ENCODE measurements at places on chromosomes 16 and 17. TPM values are rescaled to one million over a fixed set of nuclear protein-coding genes. Genes with fewer than 3 reads are reported as not detected.
A peak's percentile ranks its signal among the peaks of the same experiment; 100 is the strongest.

GRCh38 chr16:77822661-77823060, 34.3 kb downstream of the VAT1L start:
- H3K4me3 ChIP-seq: no peak overlapping the region
- no peaks in the 10 kb centered on the region for H3K4me1 ChIP-seq
- H3K27ac ChIP-seq: no peak overlapping the region
- no peaks in the 10 kb centered on the region for H3K36me3 ChIP-seq

Gene IRX5
- 23.8 TPM for total RNA-seq

- H3K27me3 ChIP-seq: no peaks in the 10 kb centered on the region
- peaks cover 36% of the 10 kb centered on the region for H3K4me1 ChIP-seq
- H3K36me3 ChIP-seq: peaks cover 26% of the 10 kb centered on the region
- no peak overlapping the region for H3K27ac ChIP-seq
- DNase-seq: no peak
- H3K4me3 ChIP-seq: no peak overlapping the region
Measured at GRCh38 chr17:64213995-64214811, 48.9 kb downstream of the TEX2 start.

- H3K27me3 ChIP-seq: no peaks in the 10 kb centered on the region
- H3K4me3 ChIP-seq: no peak overlapping the region
- H3K27ac ChIP-seq: no peak overlapping the region
- DNase-seq: no peak
- H3K36me3 ChIP-seq: peaks cover 90% of the 10 kb centered on the region
Measured at GRCh38 chr16:85072947-85073346, 39.3 kb downstream of the CIBAR2 start.

Gene MYO1D
- 58.0 TPM for total RNA-seq

- no peak for DNase-seq
- H3K36me3 ChIP-seq: peaks cover 47% of the 10 kb centered on the region
- H3K4me3 ChIP-seq: no peak overlapping the region
- no peaks in the 10 kb centered on the region for H3K4me1 ChIP-seq
Measured at GRCh38 chr17:37211136-37211535, 164.6 kb upstream of the C17orf78 start.

Gene TRAF7
- 61.9 TPM for total RNA-seq

GRCh38 chr16:58421059-58421458, 28.8 kb downstream of the GINS3 start:
- H3K27me3 ChIP-seq: no peaks in the 10 kb centered on the region
- no peak overlapping the region for H3K4me3 ChIP-seq
- no peak overlapping the region for H3K27ac ChIP-seq
- H3K4me1 ChIP-seq: peaks cover 3% of the 10 kb centered on the region
- H3K36me3 ChIP-seq: no peaks in the 10 kb centered on the region
- no peak for DNase-seq

GRCh38 chr17:80751070-80751945, 206.7 kb downstream of the RPTOR start:
- H3K4me3 ChIP-seq: no peak overlapping the region
- no peaks in the 10 kb centered on the region for H3K27me3 ChIP-seq
- no peaks in the 10 kb centered on the region for H3K4me1 ChIP-seq
- H3K27ac ChIP-seq: peak overlapping the region; percentile 65
- no peak for DNase-seq

GRCh38 chr16:9650284-9650683, 531.9 kb downstream of the GRIN2A start:
- H3K4me3 ChIP-seq: no peak overlapping the region
- no peak for DNase-seq
- no peaks in the 10 kb centered on the region for H3K4me1 ChIP-seq
- no peaks in the 10 kb centered on the region for H3K36me3 ChIP-seq
- H3K27ac ChIP-seq: no peak overlapping the region

DNA sequence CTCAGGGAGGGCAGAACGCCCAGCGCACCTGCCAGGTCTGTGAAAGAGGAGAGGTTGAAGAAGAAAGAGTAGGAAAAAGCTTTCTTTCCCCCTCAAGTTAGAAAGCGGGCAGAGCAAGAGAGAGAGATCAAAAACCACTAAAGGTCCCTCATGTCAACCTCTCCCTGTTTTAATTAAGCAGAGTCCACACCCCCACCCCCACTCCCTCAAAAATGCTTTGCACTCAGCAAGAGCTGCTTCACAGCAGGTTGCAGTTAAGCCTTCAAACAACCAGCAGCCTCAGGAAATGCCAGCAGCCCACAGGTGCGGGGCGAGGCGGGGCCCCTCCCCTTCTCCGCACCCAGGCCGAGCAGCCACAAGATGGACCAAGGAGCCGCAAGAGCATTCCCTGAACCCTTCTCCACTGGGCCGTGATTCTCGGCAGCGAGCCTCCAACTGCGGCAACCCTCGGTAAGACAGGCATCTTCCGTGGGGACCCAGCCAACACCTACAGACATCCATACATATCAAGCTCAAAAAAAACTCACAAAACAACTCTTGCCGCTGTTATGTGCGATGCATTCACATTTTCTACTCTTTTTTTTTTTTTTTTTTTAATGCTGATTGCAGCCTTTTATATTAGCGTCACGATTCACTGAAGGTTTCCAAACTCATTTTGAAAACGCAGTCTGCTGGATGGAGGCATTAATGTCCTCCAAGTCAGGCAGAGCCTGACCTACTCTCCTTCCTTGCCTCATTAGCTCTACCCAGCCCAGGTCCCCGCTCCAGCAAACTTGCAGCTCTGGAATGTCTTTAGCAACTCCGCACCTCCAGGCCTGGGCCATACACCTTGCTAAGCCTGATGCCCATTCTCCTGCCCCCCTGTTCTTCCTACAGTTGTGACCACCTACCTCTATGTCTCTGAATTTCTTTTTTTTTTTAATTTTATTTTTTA, 66.1 kb downstream of the AXIN2 start:
- no peak overlapping the region for H3K4me3 ChIP-seq
- H3K27me3 ChIP-seq: no peaks in the 10 kb centered on the region
- peak; percentile 61 for DNase-seq
- no peaks in the 10 kb centered on the region for H3K36me3 ChIP-seq
- peaks cover 5% of the 10 kb centered on the region for H3K4me1 ChIP-seq
- no peak overlapping the region for H3K27ac ChIP-seq

Gene NRN1L
- 1.7 TPM for total RNA-seq

GRCh38 chr17:27531469-27531961, 75.3 kb downstream of the KSR1 start:
- H3K27ac ChIP-seq: peak overlapping the region; percentile 82
- H3K27me3 ChIP-seq: no peaks in the 10 kb centered on the region
- peaks cover 88% of the 10 kb centered on the region for H3K4me1 ChIP-seq
- no peak for DNase-seq
- H3K36me3 ChIP-seq: no peaks in the 10 kb centered on the region

GRCh38 chr17:7515911-7516610, 31.9 kb downstream of the POLR2A start:
- peaks cover 10% of the 10 kb centered on the region for H3K4me1 ChIP-seq
- H3K27ac ChIP-seq: no peak overlapping the region
- peaks cover 35% of the 10 kb centered on the region for H3K36me3 ChIP-seq
- peak; percentile 58 for DNase-seq
- no peak overlapping the region for H3K4me3 ChIP-seq
- H3K27me3 ChIP-seq: no peaks in the 10 kb centered on the region

DNA sequence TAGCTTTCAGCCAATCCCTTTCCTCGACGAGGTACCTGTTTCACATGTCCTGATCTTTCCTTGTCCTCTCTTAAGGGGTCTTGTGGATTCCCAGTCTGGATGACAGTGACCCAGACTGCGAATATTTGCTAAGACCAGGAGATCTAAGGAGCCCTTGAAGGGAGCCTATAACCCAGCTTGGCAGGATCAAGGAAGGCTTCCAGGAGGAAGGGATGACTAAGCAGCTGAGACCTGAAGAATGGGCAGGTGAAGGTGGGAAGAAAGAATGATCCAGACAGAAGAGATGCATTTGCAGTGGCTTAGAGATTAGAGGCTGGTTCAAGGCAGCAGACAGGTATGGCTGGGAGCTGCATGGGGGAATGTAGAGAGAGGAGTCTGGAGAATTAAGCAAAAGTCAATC, 1.9 kb upstream of the PDK2 start:
- peaks cover 16% of the 10 kb centered on the region for H3K4me1 ChIP-seq
- no peak overlapping the region for H3K27ac ChIP-seq
- H3K4me3 ChIP-seq: no peak overlapping the region

DNA sequence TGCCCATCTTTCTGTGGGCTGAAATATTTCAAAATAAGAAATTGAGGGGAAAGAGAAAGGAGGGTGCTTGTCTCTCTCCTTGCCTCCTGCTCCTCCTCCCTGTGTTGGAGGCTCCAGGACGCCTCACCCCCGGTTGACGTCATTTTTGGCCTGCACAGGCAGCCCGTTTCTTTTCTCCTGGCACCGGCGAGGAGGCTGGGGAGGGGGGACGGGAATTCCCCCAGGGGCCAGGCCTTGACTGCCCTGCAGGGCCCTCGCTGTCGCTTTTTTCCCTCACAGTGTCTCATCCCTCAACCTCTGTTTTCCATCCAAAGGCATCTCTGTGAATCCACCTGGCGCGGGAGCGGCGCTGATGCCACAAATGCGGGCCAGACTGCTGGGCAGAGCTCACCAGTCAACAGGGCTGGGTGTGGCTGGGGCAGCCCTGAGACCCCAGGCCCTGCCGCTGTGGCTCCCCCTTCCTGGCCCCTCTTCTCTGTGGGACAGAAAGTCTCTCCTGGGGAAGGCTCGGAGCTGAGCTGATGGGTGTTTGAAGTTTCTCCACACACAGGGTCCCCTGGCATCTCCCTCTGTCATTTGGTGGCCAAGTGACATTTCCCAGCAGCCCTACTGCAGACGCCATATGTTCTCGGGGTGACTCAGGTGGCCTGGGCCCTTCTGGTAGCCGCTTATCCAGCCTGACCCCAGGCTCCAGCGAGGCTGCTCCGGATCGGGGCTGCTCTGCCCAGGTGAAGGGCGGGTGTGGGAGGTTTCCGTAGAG, 16.0 kb downstream of the CENPX start:
- H3K4me1 ChIP-seq: peaks cover 12% of the 10 kb centered on the region
- H3K36me3 ChIP-seq: peaks cover 4% of the 10 kb centered on the region
- H3K27me3 ChIP-seq: no peaks in the 10 kb centered on the region
- no peak for DNase-seq

GRCh38 chr16:29664091-29664921, 1.3 kb downstream of the SPN start:
- H3K27me3 ChIP-seq: no peaks in the 10 kb centered on the region
- peak overlapping the region; percentile 59 for H3K4me3 ChIP-seq
- peaks cover 16% of the 10 kb centered on the region for H3K4me1 ChIP-seq
- peak overlapping the region; percentile 46 for H3K27ac ChIP-seq
- H3K36me3 ChIP-seq: no peaks in the 10 kb centered on the region

Gene CORO6
- total RNA-seq: 6.6 TPM

Gene DPEP2
- total RNA-seq: 29.5 TPM

- H3K36me3 ChIP-seq: no peaks in the 10 kb centered on the region
- H3K27ac ChIP-seq: no peak overlapping the region
- peaks cover 17% of the 10 kb centered on the region for H3K27me3 ChIP-seq
- DNase-seq: no peak
- no peak overlapping the region for H3K4me3 ChIP-seq
Measured at GRCh38 chr17:49859991-49860953, 12.4 kb upstream of the TAC4 start.

DNA sequence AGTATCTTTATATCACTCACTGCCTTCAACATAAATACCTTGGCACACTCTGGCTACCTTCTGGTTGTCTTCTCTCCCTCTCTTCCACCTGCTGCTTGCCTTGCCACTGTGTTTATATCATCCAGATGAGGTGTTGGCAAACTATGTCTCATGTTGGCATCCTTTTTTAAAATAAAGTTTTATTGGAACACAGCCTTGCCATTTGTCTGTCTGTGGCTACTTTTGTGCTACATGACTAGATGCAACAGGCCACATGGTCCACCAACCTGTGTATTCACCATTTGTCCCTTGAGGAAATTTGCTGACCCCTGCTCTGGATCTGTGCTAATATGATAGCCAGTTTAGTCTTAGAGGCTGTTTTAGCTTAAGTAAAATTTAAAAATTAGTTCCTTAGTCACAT, 36.8 kb downstream of the NSRP1 start:
- H3K27me3 ChIP-seq: no peaks in the 10 kb centered on the region
- no peaks in the 10 kb centered on the region for H3K4me1 ChIP-seq
- H3K36me3 ChIP-seq: peaks cover 11% of the 10 kb centered on the region

GRCh38 chr17:56638591-56639051, 45.1 kb downstream of the NOG start:
- peaks cover 9% of the 10 kb centered on the region for H3K27me3 ChIP-seq
- H3K4me3 ChIP-seq: no peak overlapping the region
- DNase-seq: no peak

- H3K4me1 ChIP-seq: peaks cover 67% of the 10 kb centered on the region
- H3K4me3 ChIP-seq: no peak overlapping the region
- peaks cover 23% of the 10 kb centered on the region for H3K36me3 ChIP-seq
- peak overlapping the region; percentile 60 for H3K27ac ChIP-seq
- DNase-seq: no peak
Measured at GRCh38 chr16:81612351-81613163, 166.5 kb upstream of the PLCG2 start.

- no peak overlapping the region for H3K4me3 ChIP-seq
- peaks cover 27% of the 10 kb centered on the region for H3K4me1 ChIP-seq
- H3K36me3 ChIP-seq: no peaks in the 10 kb centered on the region
- no peaks in the 10 kb centered on the region for H3K27me3 ChIP-seq
- no peak for DNase-seq
- H3K27ac ChIP-seq: peak overlapping the region; percentile 33
Measured at GRCh38 chr17:75553295-75554110, 28.0 kb downstream of the LLGL2 start.

DNA sequence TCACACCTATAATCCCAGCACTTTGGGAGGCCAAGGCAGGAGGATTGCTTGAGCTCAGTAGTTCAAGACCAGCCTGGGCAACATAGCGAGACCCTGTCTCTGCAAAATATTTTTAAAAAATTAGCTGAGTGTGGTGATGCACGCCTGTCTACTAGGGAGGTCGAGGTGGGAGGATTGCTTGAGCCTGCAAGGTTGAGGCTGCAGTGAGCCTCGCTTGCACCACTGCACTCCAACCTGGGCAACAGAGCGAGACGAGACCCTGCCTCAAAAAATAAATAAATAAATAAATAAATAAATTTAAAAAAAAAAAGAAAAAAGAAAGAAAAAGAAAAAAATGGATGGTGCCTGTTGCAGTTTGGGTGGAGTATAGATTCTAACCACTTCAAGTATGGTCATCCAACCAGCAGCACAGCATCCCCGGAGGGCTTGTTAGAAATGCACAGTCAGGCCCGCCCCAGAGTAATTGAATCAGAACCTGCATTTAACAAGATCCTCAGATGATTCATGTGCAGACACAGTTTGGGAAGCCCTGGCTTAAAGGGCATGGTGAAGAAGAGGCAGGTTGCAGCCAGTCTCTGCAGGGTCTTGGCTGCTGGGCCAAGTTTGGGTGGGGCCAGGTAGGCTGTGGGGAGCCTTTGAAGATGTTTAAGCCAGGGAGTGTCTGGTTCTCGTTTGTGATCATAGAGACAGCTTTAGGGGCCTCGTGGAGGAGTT, 40.8 kb downstream of the MRC2 start:
- H3K27ac ChIP-seq: no peak overlapping the region
- H3K27me3 ChIP-seq: no peaks in the 10 kb centered on the region
- H3K36me3 ChIP-seq: peaks cover 34% of the 10 kb centered on the region
- no peak overlapping the region for H3K4me3 ChIP-seq

GRCh38 chr16:87970186-87970585, 19.0 kb downstream of the BANP start:
- H3K4me3 ChIP-seq: no peak overlapping the region
- no peaks in the 10 kb centered on the region for H3K27me3 ChIP-seq
- no peaks in the 10 kb centered on the region for H3K36me3 ChIP-seq
- peaks cover 31% of the 10 kb centered on the region for H3K4me1 ChIP-seq
- no peak overlapping the region for H3K27ac ChIP-seq
- DNase-seq: no peak

Gene KRT9
- total RNA-seq: not detected

- no peaks in the 10 kb centered on the region for H3K27me3 ChIP-seq
- peaks cover 4% of the 10 kb centered on the region for H3K4me1 ChIP-seq
- no peak for DNase-seq
- peak overlapping the region; percentile 56 for H3K27ac ChIP-seq
- H3K4me3 ChIP-seq: no peak overlapping the region
Measured at GRCh38 chr17:81120149-81120484, 45.2 kb upstream of the PVALEF start.

Gene NPIPB4
- total RNA-seq: 129 TPM
